ENCODE measurements at places on chromosomes 5 and 9.

- no peak for DNase-seq
Observed at GRCh38 chr9:87849144-87849758, 33.4 kb upstream of the SPATA31E1 start.

DNA sequence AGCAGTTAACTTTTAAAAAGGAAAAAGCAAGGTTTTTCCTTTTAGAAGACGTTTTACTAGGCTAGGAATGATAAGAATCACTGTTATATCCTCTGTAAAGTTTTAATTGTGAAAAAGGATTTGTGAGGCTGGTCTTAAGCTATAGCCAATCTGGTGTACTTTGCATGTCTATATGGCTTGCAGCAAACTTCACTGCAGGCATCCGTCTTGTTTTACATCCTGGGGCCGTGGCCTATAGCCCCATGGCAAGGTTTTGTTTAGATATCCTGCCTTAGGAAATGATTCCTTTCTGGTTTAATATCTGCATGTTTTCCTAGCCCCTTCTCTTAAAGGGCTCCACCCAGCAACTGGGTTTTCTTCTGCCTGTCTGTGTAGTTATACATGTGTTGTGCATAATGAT, 272.8 kb downstream of the ICE1 start:
- DNase-seq: no peak

DNA sequence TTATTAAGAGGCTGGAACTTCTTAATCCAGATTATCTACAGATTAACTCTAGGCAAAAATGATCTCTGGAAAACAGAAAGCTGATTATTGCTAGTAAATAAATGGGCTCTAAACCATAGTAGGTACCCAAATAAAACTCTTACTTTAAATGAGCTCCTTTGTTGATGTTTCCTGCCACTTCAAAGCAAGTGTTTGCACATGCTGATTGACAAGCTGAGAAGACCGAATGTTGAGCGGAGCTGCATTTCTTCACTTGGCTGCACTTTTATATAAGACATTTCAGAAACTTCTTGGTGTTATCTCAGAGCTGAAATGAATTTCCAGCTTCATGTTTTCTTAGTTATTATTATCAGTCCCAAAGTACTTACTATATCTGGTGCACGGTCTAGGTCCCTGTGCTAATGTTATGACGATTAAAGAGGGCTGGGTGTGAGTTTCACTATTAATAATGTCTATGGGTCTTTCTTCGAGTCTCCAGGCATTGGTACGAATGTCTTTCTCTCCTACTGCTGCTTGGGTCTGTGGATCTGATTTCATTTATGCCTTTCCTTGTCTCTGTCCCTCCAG, 58.6 kb upstream of the CTXN3 start:
- DNase-seq: no peak

DNA sequence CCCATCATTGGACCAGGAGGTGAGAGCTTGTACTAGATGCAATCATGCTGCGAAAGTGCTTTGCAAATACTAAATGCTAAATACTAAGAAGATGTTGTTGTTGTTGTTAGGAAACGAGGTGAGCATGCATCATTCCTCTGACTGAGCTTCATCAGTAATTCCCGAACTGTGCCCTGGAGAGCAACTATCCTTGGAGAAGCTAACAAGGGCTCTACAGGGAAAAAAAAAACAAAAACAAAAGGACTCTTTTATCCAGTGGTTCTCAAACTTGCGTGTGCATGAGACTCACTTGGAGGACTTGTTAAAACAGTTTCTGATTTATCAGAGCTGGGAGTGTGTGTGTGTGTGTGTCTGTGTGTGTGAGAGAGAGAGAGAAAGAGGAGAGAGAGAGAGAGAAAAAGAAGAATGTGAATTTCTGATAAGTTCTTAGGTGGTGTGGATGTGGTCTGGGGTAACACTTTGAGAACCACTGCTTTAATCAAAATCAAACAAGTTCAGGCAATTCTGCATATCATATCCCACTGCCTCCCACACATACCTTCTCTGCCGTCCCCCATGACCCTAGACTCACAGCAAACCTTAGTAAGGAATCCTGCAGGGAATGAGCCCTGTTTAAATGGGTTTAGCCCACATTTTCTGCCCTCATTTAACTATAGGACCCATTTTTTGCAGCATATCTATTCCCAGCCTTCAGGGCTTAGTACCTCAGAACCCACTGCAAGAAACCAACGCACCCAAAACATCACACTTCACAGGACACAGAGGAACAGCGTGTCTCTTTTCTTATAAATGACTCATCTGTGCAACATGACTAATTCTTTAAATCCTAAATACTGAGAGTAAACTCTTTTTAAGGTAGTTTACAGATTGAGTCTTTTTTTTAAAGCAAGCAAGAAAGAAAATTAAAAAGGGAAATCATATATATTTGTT, 48.9 kb downstream of the PDE6A start:
- no peak for DNase-seq

DNA sequence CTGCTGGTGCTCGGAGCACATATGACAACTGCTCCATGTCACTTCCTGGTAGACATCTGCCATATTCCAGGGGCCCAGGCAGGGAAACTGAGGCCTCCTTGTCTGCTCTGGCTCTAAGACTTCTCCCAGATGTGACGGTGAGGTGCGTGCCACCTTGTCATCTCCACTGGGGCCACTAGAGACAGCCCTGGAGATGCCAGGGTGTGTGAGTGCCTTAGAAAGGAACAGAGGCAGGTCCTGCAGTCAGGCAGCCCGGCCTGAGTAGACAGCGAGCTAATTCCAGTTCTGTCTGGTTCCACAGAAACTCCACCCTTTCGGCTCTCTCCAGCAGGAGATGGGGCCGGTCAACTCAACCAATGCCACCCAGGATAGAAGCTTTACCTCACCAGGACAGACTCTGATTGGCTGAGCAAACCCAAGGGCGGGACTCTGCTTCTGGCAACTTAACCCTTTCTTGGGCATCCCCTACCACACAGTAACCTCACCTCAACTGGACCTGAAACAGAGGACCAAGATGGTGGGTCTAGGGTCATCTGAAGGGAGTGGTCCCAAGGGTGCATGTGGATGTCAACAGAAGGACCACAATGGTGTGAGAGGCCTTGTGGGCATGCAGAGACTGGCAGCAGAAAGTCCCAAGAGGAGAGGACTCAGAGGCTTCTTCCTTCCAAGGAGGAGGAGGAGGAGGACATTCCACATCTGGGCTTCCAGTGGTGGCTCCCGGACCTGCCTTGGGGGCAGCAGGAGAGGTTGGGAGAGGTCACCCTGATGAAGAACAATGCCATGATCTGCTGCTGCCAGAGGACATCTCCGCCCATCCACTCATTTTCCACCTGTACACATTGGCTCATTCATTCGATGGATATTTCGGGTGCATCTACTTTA, 77.7 kb downstream of the RGS3 start:
- peak; percentile 74 for DNase-seq

GRCh38 chr9:126036881-126037291, 289.7 kb downstream of the PBX3 start:
- no peak for DNase-seq

- DNase-seq: no peak
Observed at GRCh38 chr5:167639766-167640165, 651.7 kb upstream of the WWC1 start.

DNA sequence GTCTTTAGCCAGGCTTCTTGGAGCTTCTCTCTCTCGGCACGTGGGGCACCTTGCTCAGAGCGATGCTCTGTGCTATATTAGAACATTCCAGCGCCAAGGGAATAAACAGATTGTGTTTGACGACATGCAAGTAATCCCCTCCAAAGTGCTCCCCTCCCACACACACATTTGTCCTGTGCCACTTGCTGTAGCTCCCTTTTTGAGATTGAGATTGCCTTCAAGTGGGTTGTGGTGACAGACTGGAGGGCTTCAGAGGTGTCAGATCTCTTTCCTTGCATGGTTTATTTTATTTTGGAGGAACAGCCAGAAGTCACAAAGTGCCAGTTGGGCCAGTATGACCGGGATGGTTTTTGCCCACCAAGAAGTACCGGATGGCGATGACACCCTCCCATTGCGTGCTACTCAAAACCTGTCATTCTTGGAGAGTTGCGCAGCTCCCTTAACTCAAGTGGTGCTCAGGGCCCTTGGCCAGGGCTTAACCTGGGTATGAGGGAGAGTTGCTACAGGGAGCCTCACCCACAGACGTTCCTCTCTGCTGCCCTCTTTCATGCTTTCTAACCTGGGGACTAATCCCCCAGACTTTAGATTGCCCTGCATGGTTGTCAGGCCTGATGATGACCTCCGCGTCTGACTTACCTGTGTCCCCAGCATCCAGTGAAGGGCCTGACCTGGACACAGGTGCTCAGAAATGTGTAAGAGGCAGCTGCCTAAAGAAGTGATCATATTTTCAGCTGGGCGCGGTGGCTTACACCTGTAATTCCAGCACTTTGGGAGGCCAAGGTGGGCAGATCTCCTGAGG, 18.8 kb upstream of the RPL26L1 start:
- no peak for DNase-seq

DNA sequence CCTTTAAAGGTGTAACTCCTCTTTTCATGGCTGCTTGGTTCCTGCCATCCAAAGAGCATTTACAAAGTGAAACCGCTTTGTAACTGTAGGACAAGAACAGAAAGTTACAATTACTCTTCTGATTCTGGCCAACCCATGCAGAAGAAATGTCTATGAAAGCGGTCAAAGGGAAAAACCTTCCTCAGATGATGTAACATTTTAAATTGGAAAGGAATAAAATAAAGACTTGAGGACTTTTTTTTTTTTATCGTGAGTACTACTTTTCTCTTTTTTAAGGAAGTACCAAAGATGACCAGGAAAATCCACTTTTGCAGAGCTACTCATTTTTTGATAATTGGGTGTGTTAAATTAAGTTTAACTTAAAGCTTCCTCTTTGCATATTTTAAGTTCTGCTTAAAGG, 13.0 kb upstream of the C9orf72 start:
- no peak for DNase-seq

DNA sequence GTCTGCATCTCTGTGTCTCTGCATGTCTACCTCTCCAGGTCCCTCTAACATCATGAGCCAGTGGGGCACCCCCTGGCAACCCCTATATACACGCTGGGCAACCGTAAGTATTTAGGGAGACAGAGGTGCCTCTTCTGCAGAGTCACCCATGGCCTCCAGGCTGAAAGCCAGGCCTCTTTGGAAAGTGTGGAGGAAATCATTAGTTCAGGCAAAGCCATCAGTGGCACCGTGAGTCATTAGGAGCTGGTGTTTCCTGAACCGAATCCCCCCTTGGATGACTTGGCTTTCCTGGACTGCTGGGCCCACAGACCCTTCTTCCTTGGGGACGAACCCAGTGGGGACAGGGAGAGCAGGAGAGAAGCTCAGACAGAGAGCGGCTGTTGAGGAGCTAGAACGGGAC, 174.8 kb downstream of the OLFM1 start:
- DNase-seq: no peak

GRCh38 chr9:31697956-31698355, 686.5 kb upstream of the ACO1 start:
- DNase-seq: no peak

GRCh38 chr9:71819115-71819739, 50.9 kb upstream of the CEMIP2 start:
- DNase-seq: peak; percentile 63

DNA sequence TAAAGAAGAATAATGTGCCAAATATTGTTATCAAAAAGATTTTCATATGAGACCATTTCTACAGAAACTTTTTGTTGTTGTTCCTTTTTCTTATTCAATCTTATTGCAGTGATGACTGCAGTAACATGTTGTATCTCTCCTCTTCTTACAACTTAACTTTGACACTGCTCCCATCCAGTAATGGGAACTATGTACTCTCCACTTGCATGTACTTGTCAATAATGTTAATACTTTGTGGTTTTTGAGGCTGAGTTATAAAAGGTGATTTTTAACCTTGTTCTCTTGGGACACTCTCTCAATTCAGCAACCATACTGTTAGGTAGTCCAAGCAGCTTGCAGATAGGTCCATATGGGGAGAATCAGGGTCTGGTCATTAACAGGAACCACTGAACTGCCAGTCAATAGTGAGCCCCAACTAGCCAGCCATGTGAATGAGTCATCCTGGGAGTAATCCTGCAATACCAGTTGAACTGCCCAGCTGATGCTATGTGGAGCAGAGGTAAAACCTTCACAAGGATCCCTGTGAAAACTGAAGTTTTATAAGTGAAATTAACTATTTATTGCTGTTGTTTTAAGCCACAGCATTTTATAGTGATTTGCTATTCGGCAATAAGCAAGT, 199.6 kb upstream of the DAB2 start:
- DNase-seq: peak; percentile 83

GRCh38 chr5:169694091-169694625, 57.1 kb downstream of the DOCK2 start:
- no peak for DNase-seq

DNA sequence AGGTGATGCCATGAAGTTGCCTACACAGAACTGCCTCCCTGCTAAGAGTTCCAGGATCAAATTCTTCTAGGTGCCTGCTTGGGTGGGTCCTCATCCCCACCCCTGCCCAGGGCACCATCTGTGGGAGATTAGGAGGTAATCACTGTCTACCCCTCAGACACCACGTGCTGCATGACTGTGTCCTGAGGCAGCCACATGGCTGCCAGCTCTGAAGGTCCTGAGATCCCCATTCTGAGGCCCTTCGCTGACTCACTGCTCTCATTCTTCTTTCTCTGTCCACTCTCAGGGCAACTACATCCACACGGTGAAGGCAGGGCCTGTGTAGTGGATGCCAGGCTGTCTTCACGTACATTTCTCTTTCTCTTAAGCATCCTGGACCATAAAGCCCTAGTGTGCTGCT, 222.9 kb upstream of the ANKRD55 start:
- no peak for DNase-seq

GRCh38 chr5:126450346-126450745, 27.1 kb downstream of the GRAMD2B start:
- DNase-seq: no peak

- DNase-seq: no peak
Observed at GRCh38 chr5:59665086-59665831, 228.3 kb downstream of the PDE4D start.

DNA sequence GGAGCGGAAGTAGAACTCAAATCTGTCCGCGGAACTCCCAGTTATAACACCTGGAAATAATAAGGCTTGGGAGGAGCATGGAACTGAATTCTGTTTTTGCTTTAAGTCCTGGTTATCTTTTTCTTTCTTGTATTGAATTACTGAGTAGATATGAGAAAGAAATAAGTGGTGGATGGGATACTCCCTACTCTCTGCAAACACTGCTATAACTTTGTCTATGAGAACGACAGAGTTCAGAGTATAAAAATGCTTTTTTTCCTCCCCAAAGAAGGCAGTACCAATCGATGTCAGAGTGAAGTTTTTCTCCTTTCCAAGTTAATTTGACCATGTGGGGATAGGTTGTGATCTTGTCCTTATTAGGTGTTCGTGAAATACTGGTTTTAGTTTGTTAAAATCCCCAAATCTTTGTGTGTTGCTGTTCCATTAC, 1.2 kb downstream of the RIC1 start:
- DNase-seq: peak; percentile 30

- DNase-seq: peak; percentile 31
Observed at GRCh38 chr9:32427111-32427873, 42.8 kb downstream of the ACO1 start.

- no peak for DNase-seq
Observed at GRCh38 chr5:150774145-150774544, 4.4 kb upstream of the SMIM3 start.

- no peak for DNase-seq
Observed at GRCh38 chr9:117672369-117672768, 31.8 kb upstream of the TLR4 start.
